ENCODE measurements at places on chromosomes 5 and 9.

- no peak for DNase-seq
Observed at GRCh38 chr9:107895501-107896001, 406.0 kb upstream of the KLF4 start.

- DNase-seq, result no peak
Observed at GRCh38 chr5:67178085-67178484, 18.5 kb downstream of the CD180 start.

GRCh38 chr9:81535542-81536241, 153.7 kb downstream of the TLE1 start:
- DNase-seq, result no peak

- no peak for DNase-seq
Observed at GRCh38 chr5:160175438-160176218, 53.7 kb upstream of the FABP6 start.

GRCh38 chr5:118551716-118552115, 436.6 kb downstream of the DTWD2 start:
- DNase-seq, result no peak

- DNase-seq, result no peak
Observed at GRCh38 chr5:42645138-42645537, 111.5 kb upstream of the CCDC152 start.

DNA sequence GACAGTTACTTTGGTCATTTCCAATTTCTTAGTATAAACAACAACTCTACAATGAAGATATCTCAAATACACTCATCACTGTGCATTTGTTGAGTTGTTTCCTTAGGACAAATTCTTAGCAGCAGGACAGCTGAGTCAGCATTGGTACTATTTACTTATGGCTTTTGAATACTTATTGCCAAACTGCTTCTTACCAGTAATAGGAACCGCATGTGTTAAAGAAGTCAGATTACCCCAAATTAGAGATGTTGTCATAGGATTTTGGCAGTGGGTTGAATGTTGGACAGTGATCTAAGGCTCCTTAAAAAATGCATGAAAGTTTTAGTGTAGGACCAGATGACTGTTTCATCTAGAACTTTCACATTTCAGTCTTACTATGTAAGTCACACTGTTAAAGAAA, 280.1 kb upstream of the DMRT1 start:
- DNase-seq, result no peak

GRCh38 chr5:45741110-45741509, 44.9 kb upstream of the HCN1 start:
- no peak for DNase-seq

DNA sequence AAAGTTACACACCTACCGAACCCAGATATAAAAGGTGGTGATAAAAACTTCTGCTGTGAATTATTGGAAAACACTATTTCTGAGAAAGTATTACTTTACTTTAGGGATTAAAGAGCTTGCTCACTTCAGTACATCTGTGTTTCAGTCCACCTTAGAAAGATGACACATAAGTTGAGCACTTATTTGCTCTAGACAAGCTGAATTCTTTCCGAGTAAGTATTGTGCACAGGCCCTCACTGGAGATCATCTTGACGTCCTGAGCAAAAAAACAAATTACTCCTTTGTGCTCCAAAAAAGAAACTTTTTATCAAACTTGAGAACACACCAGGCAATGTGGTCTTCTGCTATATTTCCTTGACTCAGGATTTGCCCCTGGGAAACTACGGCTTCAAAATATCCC, 231.0 kb upstream of the GRAMD2B start:
- DNase-seq, result no peak

- no peak for DNase-seq
Observed at GRCh38 chr5:56649569-56649968, 165.8 kb upstream of the MAP3K1 start.

DNA sequence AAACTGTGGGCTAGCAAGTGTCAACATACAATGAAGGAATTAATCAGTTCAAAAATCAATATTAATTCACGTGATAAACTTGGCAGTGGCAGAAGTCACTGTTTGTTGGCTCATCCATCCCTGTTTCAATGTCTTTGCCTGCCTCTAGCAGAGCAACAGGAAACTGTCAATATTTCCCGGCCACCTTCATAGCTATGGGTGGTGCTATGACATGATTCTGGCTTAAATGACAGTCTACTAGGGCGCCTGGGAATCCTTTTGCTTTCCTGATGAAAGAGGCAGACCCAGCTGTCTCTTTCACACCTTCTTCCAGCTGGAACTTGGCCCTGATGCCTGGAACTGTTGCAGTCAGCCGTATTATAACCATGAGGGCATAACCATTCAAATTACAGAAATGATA, 72.1 kb upstream of the DNAH5 start:
- DNase-seq, result no peak

DNA sequence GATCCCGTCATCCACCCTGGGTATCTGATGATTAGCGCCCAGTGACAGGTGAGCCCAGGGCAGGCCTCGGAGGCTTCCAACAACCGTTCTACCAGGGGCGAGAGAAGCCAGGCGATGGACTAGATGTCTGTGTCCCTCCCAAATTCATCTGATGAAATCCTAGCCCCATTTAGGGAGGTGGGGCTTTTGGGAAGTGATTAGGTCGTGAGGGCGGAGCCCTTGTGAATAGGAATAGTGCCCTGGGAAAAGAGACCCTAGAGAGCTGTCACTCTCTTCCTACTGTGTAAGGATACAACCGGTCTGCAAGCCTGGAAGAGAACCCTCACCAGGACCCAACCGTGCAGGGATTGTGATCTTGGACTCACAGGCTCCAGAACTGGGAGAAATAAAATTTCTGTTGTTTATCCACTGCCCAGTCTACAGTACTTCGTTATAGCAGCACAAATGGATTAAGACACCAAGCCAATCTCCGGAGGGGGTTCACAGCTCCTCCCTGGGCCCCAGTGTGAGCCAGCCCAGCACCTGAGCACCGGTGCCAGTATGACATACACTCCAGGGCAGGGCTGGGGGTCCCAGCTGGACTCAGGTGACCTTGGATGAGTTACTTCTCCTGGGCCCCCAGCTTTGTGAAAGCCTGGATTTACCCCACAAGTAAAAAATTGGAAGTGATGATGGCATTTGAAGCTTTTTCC, 162.2 kb downstream of the DAB2IP start:
- DNase-seq, result no peak

GRCh38 chr5:76483433-76483832, 80.3 kb downstream of the IQGAP2 start:
- DNase-seq, result no peak

DNA sequence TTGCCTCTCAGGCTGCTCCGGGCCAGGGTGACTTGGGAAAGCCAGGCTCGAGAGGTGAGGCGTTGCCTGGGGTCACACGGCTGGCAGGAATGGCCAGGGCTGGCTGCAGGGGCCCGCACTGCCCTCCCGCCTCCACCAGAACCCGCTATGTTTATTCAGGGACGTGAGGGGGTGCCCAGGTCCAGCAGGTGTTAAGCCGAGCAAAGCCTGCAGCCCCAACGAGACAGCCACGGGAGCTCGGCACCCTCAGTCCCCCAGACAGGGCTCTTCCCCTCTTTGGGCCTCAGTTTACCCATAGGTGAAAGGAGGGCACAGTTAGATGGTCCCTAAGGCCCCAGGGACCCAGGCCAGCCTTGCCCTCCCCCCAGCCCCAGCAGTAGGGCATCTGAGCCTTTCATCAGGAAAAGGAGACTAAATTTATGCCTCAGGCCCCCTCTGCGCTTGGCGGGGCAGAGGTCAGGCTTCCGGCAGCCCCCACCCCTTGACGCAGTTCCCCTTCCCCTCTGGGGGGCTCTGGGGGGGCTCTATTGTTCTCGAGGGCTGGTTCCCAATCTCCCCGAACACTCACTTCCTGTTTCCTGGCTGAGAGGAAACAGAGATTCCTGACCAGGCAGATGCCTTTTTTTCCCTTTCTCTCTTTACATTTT, 7.1 kb upstream of the EGFL7 start:
- DNase-seq, result no peak

DNA sequence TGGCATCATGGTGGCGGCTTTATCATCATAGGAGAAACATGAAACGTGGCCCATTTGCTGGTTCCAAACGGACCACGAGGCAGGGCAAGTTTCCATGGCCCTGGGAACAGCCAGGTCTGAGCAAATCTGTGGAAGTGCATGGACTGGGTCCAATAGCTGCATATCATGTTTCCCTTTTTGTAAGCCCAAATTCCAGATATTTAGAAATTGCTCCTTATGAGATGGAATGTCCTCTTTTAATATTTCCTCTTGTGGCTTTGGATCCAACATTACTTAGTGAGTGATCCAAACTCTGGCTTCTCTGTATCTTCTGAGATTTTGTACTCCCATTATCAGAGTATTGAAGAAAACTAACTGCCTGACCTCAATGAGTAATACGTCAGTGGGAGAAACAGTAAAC, 79.8 kb upstream of the FBXL7 start:
- no peak for DNase-seq

DNA sequence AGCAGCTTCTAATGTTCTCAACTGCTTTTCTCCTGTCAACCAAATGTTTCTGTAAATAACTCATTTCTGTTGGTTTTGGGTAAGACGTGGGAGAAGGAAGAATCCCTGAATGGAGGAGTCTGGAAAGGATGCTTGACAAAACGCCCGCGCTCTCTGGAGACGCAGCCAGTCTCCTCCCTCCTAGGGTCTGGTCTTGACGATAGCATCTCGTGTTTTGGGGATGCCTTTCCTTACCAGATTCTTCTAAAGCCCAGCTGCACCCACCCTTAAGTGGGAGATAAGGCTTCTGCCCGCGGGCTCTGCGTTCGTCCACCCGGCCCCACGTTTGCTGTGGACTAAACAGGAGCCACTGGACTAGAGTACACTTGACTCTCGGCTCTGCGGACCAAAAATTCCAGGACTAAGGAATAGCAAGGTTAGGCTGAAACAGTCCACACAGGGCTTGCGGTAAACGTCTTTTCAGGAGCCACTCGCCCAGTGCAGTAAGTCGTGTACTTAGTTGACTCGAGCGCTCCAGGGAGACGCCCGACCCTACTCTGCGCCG, 491 bp upstream of the CTSL start:
- DNase-seq, result no peak

DNA sequence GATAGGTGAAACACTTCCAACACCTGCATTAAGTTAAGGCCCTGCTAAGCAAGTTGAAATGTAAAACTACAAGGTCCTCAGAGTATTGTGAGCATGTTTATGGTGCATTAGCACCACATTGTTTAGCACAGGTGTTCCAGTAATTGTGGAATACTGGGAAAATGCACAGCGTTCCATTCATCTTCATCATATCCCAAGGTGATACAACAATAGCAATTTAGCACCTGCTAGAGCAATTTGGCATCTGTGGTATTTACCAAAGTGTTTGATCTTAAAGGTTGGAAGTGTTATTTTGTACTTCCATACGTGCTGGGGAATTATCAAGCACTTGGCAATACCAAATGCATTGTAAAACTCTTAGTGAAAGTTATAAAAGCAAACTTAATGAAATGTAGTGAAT, 266.8 kb downstream of the CYLC2 start:
- no peak for DNase-seq
